ENCODE measurements at places on chromosomes 16 and 17.
A peak's percentile ranks its signal among the peaks of the same experiment; 100 is the strongest.

GRCh38 chr16:50839356-50839755 lies 97.5 kb downstream of the CYLD start:
- peaks cover 20% of the 10 kb centered on the region for H3K27me3 ChIP-seq
- H3K4me3 ChIP-seq, result no peak overlapping the region
- H3K36me3 ChIP-seq, result no peaks in the 10 kb centered on the region
- peaks cover 8% of the 10 kb centered on the region for H3K4me1 ChIP-seq
- no peak overlapping the region for H3K27ac ChIP-seq
- no peak for DNase-seq

DNA sequence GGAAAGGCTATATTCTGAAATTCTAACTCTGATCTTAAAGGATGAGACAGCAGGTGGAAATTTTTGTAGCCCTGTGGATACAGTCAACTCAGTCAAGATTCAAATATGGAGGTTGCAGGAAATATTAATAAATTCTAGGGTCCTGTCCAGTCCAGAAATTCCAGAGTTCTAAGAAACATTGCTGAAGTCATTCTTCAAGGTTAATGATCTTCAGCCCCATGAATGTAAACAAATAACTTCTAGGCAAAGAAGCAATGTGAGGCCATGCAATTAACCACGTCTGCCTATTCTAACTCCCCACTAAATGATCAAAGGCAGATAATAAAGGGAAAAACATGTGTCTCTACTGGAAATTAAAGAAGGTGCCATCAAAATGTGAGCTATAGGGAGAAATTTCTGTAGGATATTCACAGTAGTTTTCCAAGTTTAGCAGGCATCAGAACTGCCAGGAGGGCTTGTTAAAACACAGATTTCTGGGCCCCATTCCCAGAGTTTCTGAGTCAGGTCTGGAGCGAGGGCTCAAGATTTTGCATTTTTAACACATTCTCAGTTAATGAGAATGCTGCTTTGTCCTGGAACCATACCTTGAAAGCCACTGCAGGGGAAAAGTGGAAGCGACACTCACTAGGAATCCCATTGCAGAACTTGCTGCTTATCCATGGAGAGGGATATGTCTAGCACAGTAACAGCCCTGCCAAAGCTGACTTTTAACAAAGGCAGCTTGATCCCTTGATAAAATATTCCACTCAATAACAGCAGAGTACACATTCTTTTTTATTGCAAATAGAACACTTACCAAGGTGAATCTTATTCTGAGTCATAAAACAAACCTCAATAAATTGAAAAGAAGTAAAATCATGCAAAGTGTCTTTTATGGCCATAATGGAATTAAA lies 61.8 kb downstream of the DNAH3 start:
- no peak overlapping the region for H3K4me3 ChIP-seq
- no peak overlapping the region for H3K27ac ChIP-seq
- peaks cover 15% of the 10 kb centered on the region for H3K27me3 ChIP-seq
- H3K36me3 ChIP-seq, result no peaks in the 10 kb centered on the region

DNA sequence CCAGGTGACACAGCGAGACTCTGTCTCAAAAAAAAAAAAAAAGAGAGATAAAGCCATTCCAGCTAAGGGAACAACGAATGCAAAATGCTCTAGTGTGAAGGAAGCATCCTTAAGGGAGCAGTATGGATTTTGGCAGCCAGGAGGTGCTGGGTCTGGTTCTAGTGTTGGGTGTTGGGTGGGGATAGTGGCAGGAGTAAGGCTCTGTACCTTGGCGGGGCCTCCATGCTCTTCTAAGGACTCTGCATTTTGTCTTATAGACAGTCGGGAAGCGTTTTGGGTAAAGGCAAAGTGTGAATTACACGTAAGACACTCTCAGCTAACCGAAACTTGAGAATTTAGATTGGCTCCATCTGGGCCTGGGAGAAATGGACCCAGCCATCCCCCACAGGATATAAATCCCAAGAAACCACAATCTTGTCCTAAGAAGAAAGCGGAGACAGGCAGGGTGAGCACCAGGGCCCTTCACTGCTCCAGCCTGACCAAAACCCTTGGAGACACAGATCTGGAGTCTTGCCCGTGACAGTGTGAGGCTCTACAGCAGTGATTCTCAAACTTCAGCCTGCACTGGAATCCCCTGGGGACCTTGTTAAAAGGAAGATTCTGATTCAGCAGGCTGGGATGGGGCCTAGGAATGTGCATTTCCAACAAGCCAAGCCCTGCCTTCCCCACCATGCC lies 33.1 kb upstream of the PHB1 start:
- peaks cover 2% of the 10 kb centered on the region for H3K4me1 ChIP-seq
- H3K27ac ChIP-seq, result no peak overlapping the region
- peaks cover 16% of the 10 kb centered on the region for H3K27me3 ChIP-seq
- H3K36me3 ChIP-seq, result no peaks in the 10 kb centered on the region
- H3K4me3 ChIP-seq, result no peak overlapping the region

GRCh38 chr16:69618307-69618706 lies 52.5 kb downstream of the NFAT5 start:
- no peak overlapping the region for H3K4me3 ChIP-seq
- DNase-seq, result no peak
- H3K27me3 ChIP-seq, result no peaks in the 10 kb centered on the region
- peaks cover 19% of the 10 kb centered on the region for H3K4me1 ChIP-seq

DNA sequence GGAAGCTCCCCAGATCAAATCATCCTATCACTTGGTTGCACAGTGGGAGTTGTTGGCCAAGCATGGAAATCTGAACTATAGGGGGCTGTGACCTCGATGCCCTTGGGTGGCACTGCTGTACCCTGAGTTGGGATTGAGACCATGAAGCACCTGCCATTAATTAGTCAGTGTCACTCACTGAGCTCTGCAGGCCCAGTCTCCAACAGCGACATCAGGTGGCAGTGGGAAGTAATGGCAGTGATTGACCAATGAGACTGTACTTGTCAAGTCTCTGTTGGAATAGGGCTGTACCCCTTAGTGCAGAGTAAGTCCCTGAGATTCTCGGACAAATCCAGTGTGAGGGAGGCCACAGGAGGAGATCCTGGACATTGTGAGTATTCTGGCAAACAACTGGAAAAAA lies 118.0 kb upstream of the RPL38 start:
- H3K27ac ChIP-seq, result no peak overlapping the region
- no peak overlapping the region for H3K4me3 ChIP-seq
- H3K27me3 ChIP-seq, result peaks cover 14% of the 10 kb centered on the region
- H3K4me1 ChIP-seq, result no peaks in the 10 kb centered on the region
- DNase-seq, result no peak

DNA sequence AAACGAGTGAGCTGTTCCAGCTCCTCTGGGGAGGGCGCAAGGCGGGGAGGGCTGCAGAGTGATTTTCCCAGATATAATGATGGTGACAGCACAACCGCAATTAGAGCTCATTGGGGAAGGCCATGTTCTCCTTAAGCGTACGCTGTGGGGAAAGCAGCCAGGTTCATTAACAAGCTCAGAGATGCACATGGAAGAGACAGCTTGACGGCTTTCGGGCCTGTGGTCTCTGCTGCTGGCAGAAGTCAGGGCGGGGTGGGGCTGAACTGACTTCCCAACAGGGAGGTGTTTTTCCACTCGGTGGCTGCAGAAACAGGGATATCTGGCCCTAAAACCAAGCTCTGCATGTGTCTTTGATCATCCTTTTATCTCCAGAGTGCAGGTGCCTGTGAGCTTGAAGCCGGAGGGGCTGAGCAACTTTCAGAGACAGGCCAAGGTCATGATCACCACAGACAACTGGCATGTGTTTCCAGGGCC lies 24.0 kb upstream of the CACNG1 start:
- no peak overlapping the region for H3K4me3 ChIP-seq
- H3K27me3 ChIP-seq, result no peaks in the 10 kb centered on the region
- DNase-seq, result no peak
- H3K27ac ChIP-seq, result no peak overlapping the region

GRCh38 chr17:3988297-3989040 lies 24.2 kb upstream of the ATP2A3 start:
- H3K27me3 ChIP-seq, result peaks cover 4% of the 10 kb centered on the region
- H3K36me3 ChIP-seq, result peaks cover 2% of the 10 kb centered on the region
- no peak overlapping the region for H3K4me3 ChIP-seq
- H3K27ac ChIP-seq, result no peak overlapping the region
- peaks cover 18% of the 10 kb centered on the region for H3K4me1 ChIP-seq

GRCh38 chr17:18855831-18856569 lies 1.9 kb upstream of the PRPSAP2 start:
- H3K27me3 ChIP-seq, result no peaks in the 10 kb centered on the region
- H3K36me3 ChIP-seq, result peaks cover 3% of the 10 kb centered on the region
- H3K27ac ChIP-seq, result peak overlapping the region; percentile 81
- peak; percentile 63 for DNase-seq

- DNase-seq, result no peak
- H3K27me3 ChIP-seq, result no peaks in the 10 kb centered on the region
- H3K4me3 ChIP-seq, result no peak overlapping the region
- peaks cover 10% of the 10 kb centered on the region for H3K4me1 ChIP-seq
- no peaks in the 10 kb centered on the region for H3K36me3 ChIP-seq
- H3K27ac ChIP-seq, result no peak overlapping the region
Observed at GRCh38 chr16:68397710-68398201, 50.6 kb downstream of the SMPD3 start.

- no peak overlapping the region for H3K4me3 ChIP-seq
- H3K4me1 ChIP-seq, result no peaks in the 10 kb centered on the region
- H3K27me3 ChIP-seq, result no peaks in the 10 kb centered on the region
- no peaks in the 10 kb centered on the region for H3K36me3 ChIP-seq
- no peak overlapping the region for H3K27ac ChIP-seq
Observed at GRCh38 chr16:62254847-62255246, 218.6 kb upstream of the CDH8 start.

- H3K27me3 ChIP-seq, result no peaks in the 10 kb centered on the region
- no peak for DNase-seq
- H3K4me3 ChIP-seq, result peak overlapping the region; percentile 56
- H3K36me3 ChIP-seq, result no peaks in the 10 kb centered on the region
- H3K4me1 ChIP-seq, result peaks cover 25% of the 10 kb centered on the region
Observed at GRCh38 chr17:27339198-27339835, 45.4 kb downstream of the WSB1 start.

GRCh38 chr16:89847051-89847939 lies 19.0 kb downstream of the SPIRE2 start:
- H3K27ac ChIP-seq, result no peak overlapping the region
- no peak overlapping the region for H3K4me3 ChIP-seq
- H3K36me3 ChIP-seq, result no peaks in the 10 kb centered on the region
- H3K27me3 ChIP-seq, result peaks cover 10% of the 10 kb centered on the region
- H3K4me1 ChIP-seq, result peaks cover 9% of the 10 kb centered on the region

DNA sequence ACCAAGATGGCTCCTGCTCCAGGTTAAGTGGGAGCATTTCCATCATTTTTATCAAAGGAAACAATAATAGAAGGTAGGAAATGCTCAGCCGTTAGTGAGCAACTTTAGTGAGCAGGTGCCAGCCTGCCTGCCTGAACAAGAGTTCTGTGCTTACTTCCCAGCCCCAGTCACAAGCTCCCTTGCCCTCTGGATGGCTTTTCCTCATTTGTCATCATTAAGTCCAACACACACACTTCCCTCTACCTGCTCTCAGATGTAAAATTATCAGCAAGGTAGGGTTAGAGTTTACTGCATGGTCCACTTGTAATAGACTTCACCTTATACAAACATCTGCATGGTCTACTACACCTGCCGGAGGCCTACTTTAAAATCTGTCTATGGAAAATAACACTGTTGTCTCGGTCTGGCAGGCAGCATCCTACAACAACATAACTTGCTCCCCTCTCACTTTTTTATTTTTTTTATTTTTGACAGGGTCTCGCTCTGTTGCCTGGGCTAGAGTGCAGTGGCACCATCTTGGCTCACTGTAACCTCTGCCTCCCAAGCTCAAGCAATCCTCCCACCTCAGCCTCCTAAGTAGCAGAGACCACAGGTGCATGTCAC lies 12.7 kb downstream of the TEX2 start:
- peaks cover 2% of the 10 kb centered on the region for H3K4me1 ChIP-seq
- no peaks in the 10 kb centered on the region for H3K27me3 ChIP-seq
- no peak overlapping the region for H3K27ac ChIP-seq
- H3K36me3 ChIP-seq, result peaks cover 4% of the 10 kb centered on the region
- DNase-seq, result no peak
- H3K4me3 ChIP-seq, result no peak overlapping the region

DNA sequence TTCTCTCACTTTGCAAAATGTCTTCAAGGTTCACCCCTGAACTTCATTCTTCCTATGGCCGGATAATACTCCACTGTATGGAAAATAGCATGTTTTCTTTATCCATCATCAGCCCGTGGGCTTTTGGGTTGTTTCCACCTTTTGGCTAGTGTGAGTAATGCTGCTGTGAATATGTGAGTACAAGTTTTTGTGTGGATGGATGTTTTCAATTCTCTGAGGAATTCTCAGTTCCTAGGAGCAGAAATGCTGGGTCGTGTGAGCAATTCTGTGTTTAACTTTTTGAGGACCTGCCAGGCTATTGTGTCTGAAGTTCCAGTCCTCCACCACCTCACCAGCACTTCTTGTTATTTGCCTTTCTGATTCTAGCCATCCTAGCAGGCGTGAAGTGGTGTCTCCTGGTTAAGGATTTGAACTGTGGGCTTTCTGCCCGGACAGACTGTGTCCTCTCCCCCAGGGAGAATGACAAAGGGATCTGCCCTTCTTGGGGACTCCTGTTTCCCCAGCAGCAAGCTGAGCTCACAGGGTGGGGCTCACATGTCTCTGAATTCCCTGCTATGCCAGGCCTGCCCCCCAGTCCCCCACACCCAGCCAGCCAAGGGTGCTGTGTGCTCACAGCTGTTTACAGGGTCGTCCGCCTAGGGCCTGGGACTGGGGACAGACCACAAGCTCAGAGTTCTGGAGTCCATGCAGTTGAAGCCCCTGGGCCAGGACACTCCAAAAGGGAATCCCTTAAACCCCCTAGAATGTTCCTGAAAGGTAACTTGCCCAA lies 92.2 kb upstream of the CIBAR2 start:
- no peak for DNase-seq
- H3K4me1 ChIP-seq, result peaks cover 2% of the 10 kb centered on the region
- H3K4me3 ChIP-seq, result no peak overlapping the region
- peaks cover 5% of the 10 kb centered on the region for H3K27me3 ChIP-seq

GRCh38 chr16:50038756-50039529 lies 13.9 kb downstream of the CNEP1R1 start:
- H3K27me3 ChIP-seq, result peaks cover 2% of the 10 kb centered on the region
- H3K4me1 ChIP-seq, result peaks cover 9% of the 10 kb centered on the region
- no peak overlapping the region for H3K4me3 ChIP-seq

- no peak for DNase-seq
- no peak overlapping the region for H3K27ac ChIP-seq
- peaks cover 2% of the 10 kb centered on the region for H3K36me3 ChIP-seq
- H3K27me3 ChIP-seq, result no peaks in the 10 kb centered on the region
- H3K4me3 ChIP-seq, result peak overlapping the region; percentile 25
Observed at GRCh38 chr17:78197147-78197832, 10.1 kb downstream of the AFMID start.

- no peaks in the 10 kb centered on the region for H3K27me3 ChIP-seq
- no peaks in the 10 kb centered on the region for H3K4me1 ChIP-seq
- H3K27ac ChIP-seq, result no peak overlapping the region
- no peaks in the 10 kb centered on the region for H3K36me3 ChIP-seq
- no peak for DNase-seq
- H3K4me3 ChIP-seq, result no peak overlapping the region
Observed at GRCh38 chr16:78876671-78877070, 723.9 kb downstream of the MAF start.
